ENCODE measurements at places on chromosomes 16 and 17.

DNA sequence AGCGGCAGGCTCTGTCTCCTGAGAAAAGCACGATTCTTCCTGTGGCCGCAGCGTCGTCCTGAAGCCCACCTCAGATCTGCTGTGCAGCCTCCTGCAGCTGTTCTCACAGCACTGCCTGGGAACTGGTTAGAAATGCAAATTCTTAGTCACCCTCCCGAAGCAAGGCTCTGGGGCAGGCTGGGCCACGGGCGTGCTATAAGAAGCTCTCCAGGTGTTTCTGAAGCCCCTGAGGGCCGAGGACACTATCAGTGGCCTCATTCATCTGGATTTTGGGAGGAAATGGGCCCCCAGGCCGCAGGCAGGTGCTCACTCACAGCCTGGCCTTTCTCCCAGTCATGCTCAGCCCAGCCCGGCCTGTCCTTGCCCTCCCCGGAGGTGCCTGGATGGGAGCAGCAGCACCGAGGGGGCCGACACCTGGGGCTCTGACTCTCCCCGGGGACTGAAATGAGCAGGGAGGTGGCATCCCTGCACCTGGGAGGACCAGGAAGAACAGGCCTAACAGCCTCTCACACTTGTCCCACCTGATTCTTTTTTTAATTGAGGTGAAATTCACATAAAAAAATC is 10.4 kb upstream of the NLRC3 start:
- no peak for DNase-seq

DNA sequence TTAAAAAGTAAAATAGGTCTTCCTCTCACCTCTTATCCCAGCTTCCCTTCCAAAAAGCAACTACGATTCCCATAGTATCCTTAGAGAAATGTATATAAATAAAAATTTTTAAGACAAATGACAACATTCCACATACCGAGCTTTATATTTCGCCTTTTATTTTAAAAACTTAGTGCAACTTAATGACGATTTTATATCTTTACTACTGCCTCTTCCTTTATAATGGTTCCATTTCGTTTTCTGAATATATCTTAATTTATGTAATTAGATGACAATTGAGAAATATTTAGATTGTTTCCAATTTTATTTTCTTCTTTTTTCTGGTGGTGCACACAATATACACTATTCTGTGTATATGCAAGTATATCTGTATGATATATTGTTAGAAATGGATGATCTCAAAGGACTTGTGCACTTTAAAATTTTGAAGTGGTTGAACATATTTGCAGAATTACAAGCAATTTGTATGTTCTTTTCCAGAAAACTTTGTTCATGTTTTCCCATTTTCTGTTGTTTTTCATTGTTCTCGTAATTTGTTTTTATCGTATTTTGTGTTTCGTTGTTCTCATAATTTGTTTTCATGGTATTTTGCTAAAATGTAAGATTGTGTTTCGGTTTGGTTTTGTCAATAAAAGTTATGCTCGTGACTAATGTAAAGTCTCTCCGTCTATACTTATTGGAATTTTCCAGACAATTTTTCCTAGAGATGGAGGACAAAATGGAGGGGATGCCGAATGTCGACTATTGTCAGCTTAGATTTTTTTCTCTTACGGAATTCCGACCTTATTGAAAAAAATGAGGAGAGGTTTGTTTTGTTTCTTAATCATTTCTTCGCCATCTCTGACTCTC is 20.4 kb upstream of the HOXB13 start:
- DNase-seq: no peak

- no peak for DNase-seq
Observed at GRCh38 chr16:85536073-85536410, 77.1 kb upstream of the GSE1 start.

DNA sequence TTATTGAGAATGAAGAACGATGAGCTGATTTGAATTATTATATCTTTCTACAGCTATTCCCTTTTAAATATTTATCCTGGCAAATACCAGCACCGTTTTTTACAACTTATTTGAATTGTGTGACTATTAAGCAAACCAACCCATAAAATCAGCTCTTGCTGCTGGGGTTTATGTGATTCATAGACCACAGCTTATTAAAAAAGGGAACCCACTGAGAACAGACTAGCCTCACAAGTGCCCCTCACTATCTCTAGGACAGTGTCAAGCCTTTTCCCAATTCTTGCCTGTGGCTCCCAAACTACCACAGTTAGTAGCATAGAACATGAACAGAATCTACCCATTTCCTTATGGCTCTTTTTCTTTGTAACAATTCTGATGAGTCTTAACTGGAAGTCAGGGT is 6.1 kb upstream of the LIG3 start:
- no peak for DNase-seq

DNA sequence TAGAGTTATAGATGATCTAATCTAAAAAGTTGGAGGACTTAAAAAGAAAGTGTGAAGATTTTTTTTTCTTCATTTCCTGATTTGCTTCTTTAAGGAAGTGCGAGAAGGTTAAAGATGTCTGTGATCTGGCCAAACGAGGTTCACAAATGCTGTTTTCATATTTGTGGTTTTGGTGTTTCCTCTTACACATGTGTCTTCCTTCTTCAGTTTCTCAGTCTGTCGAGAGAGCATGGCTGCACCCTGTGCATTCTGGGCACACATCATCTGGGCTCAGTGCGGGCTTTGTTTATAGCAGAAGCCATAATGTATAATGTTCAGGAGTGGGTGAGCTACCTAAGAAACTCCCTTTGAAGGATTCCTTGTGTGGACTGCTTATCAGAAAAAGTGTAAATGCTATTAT is 260.4 kb upstream of the TBX2 start:
- no peak for DNase-seq

DNA sequence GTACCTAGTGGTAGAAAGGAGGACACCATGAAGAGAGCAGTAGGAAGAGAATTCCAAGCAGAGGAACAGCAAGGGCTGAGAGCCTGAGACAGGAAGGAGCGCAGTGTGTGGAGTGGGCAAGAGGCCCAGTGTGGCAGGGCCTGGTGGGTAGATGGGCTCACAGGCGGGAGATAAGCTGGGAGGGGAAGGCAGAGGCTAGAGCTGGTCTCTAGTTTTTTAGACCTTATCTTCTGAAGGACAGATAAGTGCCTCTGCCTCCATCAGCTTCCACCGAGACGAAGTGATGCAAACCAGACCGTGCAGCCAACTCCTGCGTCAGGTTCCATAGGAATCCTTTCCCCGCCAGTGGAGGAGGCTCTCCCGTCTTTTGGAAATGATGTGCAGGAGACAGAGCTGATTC is 33.6 kb downstream of the CDH1 start:
- no peak for DNase-seq

- DNase-seq: no peak
Observed at GRCh38 chr17:63295288-63295687, 150.8 kb downstream of the CYB561 start.

GRCh38 chr16:13950821-13951547 is 31.0 kb downstream of the ERCC4 start:
- DNase-seq: no peak

- no peak for DNase-seq
Observed at GRCh38 chr17:73261952-73262675, 434 bp upstream of the CPSF4L start.

DNA sequence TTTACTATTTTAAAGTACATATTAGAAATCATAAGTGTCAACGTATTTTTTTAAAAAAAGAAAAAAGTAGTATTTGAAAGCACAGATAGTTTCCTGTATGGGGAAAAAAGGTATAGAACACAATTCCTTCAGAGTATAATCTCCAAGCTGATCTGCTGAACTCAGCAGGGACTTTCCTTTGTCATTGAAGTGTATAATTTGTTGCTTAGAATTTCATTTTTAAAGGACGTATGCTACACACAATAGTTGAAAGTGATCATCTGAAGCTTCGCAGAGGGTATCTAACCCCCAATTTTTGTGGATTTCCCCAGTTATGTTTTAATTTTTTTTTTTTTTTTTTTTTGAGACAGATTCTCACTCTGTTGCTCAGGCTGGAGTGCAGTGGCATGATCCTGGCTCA is 20.2 kb upstream of the MAPT start:
- no peak for DNase-seq

- DNase-seq: no peak
Observed at GRCh38 chr17:75693500-75694481, 26.7 kb downstream of the SAP30BP start.

DNA sequence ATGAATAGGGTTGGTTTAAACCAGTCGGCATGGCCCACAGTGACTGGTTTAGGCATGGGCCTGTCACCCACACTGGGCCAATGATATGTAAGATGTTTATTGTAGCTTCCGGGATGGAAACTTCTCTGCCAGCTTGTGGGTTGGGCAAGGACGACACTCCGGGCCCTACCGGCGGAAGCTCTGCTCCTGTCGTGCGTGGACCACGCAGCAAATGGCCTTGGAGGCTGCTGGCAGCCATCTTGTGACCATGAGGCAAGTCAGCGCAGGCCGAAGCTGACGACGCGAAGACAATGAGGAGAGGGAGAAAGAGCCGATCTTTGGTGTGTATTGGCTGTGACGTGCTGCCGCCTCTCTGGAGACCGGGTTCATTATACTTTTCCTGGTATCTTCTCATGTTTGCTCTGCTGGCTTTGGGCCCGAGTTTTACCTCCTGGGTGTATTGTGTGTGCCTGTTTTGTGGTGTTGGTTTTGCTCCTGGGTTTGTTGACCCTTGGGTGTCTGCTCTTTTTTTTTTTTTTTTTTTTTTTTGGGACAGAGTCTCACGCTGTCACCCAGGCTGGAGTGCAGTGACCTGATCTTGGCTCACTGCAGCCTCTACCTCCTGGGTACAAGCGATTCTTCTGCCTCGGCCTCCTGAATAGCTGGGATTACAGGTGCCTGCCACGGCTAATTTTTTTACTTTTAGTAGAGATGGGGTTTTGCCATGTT is 15.4 kb downstream of the SLC25A10 start:
- DNase-seq: no peak

DNA sequence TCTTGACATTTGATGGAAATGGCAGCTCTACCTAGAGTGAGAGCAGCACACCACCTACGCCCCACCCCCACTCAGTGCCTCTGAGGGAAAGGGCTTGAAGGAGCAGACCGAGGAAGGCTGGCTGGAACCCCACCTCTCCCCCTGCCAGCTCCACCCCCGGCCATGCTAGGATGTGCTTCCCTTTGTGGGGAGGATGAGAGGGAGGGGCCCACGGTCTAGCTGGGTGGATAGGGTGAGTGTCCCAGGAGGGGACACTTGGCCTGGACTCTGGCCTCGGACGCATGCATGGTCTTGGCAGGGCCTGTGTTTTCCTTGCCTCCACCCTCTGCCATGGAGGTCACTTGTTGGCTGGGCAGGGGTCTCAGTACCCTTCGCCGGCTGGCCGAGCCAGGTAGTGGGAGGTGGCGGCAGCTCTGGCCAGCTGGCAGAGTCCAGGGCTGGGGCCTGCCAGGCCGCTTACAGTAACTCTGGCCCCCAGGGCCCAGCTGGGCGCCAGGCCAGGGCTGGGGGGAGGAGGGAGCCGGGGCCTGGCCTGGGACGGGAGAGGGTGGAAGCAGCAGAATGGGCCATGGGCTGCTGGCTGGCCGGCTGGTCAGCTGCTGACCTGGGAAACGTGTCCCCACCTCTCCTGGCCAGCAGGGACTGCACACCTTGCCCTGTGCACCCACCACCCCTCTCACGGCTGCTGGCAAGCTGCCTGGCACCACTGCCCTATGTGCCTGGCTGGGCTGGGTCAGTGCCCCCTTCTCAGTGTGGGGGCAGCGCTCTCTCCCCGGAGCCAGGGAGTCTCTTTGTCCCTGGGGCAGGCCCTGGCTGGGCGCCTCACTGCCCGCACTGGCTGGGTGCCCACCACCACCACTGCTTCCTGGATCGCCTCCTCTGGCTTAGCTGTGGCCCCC is 23.0 kb downstream of the RARA start:
- DNase-seq: no peak

GRCh38 chr16:68070249-68070730 is 14.9 kb upstream of the NFATC3 start:
- no peak for DNase-seq

DNA sequence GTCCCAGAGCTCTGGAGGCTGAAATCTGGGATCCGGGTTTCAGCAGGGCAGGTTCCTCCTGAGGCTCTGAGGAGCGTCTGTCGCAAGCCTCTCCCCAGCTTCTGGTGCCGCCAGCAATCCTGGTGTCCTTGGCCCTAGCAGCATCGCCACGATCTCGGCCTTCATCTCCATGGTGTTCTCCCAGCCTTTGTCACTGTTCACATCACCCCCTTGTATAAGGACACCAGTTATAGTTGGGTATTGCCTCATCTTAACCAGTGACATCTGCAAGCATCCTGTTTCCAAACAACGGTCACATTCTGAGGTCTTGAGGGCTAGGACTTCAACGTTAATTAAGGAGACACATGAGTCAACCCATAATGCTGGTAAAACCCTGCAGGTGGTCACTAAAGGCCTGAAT is 2.8 kb upstream of the PPP1R27 start:
- DNase-seq: no peak

- DNase-seq: no peak
Observed at GRCh38 chr17:34675143-34675542, 95.8 kb downstream of the TMEM132E start.

All from stimulated activated CD4-positive, alpha-beta T cell treated with anti-CD3 and anti-CD28 coated beads, TNF-alpha, amount 100 ng/mL, for 24 hours (primary cell).